ENCODE measurements at places on chromosomes 16 and 17.

DNA sequence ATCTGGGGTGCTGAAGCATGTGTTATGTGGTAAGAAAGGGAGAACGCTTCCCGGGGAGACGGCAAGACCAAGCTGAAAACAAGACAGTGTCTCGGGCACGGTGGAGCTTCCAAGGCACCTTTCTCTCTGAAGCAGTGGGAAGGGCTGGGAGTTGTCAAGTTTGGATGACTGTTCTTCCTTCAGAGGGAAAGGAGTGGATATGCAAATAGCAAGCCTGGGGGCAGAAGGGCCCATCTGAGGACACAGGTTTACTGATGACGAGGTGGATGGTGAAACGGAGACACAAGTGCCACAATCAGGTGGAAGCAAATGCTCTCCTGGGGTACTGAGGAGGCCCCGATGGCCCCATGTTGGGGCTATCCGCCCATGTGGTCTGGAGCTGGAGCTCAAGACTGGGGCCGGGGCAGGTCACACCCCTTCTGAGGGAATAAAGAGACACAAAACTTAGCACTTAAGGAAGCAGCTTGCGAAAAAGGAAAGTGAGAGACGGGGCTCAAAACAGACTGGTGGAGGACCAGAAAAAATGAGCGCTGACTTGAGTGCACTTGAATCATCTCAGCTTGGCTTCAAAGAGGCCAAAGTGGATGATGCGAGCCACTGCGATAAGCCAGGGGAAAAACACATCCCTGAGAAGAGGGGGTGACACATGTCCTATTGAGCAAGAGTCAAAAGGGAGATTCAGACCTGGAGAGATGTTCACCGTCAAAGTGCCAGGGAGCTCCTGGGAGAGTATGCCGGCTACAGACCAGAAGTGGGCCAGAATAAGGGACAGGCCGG lies 34.8 kb upstream of the MTSS2 start:
- no peak overlapping the region for H3K27ac ChIP-seq
- no peaks in the 10 kb centered on the region for H3K27me3 ChIP-seq
- no peak for DNase-seq
- H3K36me3 ChIP-seq, result no peaks in the 10 kb centered on the region

DNA sequence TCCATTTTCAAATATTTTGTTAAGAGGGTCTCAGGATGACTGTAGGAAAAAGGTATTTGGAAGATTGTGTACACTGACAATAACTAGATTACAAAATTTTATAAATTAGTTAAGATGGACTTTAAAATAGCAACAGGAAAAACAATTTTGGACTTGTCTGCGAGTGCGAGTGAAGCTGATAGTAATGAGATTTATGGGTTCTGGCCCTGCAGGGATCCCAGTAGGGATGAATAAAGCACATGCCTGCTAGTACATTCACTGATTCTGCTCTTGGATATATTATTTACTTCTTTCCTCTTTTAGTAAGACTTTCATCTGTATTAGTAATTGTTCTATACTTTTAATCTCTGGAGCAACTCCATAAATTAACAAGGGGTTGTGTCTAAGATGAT lies 28.2 kb downstream of the PRKCA start:
- DNase-seq, result no peak
- no peak overlapping the region for H3K4me3 ChIP-seq
- H3K36me3 ChIP-seq, result no peaks in the 10 kb centered on the region
- no peak overlapping the region for H3K27ac ChIP-seq
- H3K27me3 ChIP-seq, result no peaks in the 10 kb centered on the region

- H3K4me1 ChIP-seq, result no peaks in the 10 kb centered on the region
- H3K27me3 ChIP-seq, result no peaks in the 10 kb centered on the region
- no peak overlapping the region for H3K27ac ChIP-seq
- DNase-seq, result no peak
Measured at GRCh38 chr16:88005181-88005581, 53.9 kb downstream of the BANP start.

DNA sequence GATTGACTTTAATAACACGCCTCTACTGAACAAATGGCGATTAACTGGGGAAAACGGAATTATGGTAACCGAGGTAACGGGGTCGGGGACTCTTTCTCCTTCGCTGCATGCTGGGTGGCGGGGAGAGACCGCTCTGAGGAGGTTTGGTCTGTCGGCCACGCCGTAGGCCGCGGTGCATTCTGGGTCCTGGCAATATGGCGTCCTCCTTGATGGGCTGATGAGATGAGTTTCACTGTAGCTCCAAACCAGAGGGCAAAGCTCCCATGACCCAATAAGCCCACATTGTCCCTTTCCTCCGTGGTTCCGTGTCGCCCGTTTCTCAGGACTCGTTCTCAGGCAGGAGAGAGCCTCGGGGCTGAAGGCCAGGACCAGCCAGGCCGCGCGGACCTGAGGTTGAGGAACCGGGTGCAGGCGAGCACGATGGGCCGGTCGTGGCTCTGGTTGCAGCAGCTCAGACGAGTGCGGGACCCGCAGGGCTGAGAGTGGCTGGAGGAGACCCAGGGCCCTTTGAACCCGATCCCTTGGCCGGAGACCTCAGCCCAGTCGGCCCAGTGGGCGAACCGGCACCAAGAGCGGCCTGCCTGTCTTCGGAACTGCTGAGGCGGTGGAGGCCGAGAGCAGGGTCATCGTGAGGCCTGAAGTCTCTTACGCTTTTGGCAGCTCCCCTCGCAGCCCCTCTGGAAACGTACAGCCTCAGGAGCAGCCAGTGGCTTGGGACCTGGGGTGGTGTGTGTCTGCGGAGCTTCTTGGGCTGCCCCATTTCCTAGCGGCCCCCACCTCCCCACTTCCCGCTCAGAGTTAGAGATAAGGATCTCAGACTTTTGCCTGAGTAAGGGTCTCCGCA lies at the start of gene RPTOR:
TSS of gene RPTOR (plus strand) at position 184 of the 844 bp plus-strand sequence. CDS start 792 bp downstream, outside the sequence.
- no peaks in the 10 kb centered on the region for H3K27me3 ChIP-seq
- H3K4me1 ChIP-seq, result no peaks in the 10 kb centered on the region
- peak within 1 kb of the TSS; percentile 35 for H3K27ac ChIP-seq
- no peaks in the 10 kb centered on the region for H3K36me3 ChIP-seq
- peak; percentile 96 for DNase-seq

- no peak for DNase-seq
- peaks cover 10% of the 10 kb centered on the region for H3K27me3 ChIP-seq
- H3K4me1 ChIP-seq, result peaks cover 5% of the 10 kb centered on the region
- no peak overlapping the region for H3K4me3 ChIP-seq
- H3K27ac ChIP-seq, result no peak overlapping the region
- H3K36me3 ChIP-seq, result no peaks in the 10 kb centered on the region
Measured at GRCh38 chr17:1223662-1224061, 43.9 kb upstream of the ABR start.

DNA sequence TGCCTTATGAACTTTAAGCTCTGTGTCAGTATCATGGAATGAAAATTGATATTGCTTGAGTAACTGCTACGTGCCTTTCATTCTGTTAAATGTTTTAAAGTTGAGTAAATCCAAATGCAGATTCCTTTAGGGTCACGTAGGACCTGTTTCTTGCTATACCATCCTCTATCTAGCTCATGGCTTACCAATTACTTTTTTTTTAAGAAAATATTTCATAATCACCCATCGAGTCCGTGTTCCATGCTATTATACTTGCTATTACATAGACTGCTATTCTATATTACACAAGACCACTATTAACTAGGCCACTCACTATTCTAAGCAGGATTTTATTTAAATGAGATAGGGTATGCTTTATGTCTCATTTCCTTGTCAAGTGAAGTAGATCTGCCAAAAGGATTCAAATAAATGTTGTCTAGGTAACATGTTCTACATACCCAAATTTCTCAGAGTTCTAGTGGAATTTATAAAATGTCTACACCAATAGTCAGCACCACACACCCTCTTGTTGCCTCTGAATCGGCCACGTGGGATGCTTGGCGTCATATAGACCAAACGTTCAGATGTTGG lies 11.9 kb downstream of the ANKFN1 start:
- no peak overlapping the region for H3K4me3 ChIP-seq
- no peaks in the 10 kb centered on the region for H3K36me3 ChIP-seq
- no peak for DNase-seq
- no peaks in the 10 kb centered on the region for H3K27me3 ChIP-seq

- no peaks in the 10 kb centered on the region for H3K36me3 ChIP-seq
- DNase-seq, result no peak
- no peak overlapping the region for H3K4me3 ChIP-seq
Measured at GRCh38 chr17:55585629-55586028, 74.4 kb upstream of the SMIM36 start.

- no peaks in the 10 kb centered on the region for H3K36me3 ChIP-seq
- H3K4me3 ChIP-seq, result no peak overlapping the region
- DNase-seq, result peak; percentile 38
- H3K27me3 ChIP-seq, result no peaks in the 10 kb centered on the region
Measured at GRCh38 chr16:13780406-13781168, 139.4 kb upstream of the ERCC4 start.

Measured in kidney (tissue), 22 donors.